ENCODE measurements at places on chromosomes 5 and 9.
A peak's percentile ranks its signal among the peaks of the same experiment; 100 is the strongest.

DNA sequence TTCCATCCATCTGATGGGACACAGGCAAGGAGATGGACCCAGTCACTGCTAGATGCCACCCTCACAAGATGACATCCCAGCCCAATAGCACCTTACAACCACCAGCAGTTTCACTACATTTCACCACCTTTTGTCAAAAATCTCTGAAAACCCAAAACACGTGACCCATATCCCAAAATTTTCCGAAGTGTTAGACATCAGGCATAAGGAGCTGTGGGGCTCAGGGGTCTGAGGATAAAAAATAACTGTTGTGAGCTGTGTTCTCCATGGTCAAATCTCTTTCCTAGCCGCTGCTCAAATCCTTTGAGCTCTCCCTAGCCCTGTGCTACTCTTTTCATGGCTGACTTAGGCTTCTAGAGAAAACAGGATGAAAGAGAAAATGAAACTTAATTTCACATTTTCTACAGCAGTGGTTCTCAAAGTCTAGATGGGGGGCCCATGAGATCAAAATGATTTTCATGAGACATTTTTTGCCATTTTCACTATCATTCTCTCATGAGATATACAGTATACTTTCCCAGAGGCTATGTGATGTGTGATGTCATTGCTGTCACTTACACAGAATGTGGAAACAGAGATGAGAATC is 40.7 kb downstream of the TIMD4 start:
- DNase-seq: no peak

GRCh38 chr5:117201001-117201400 is 626.4 kb upstream of the SEMA6A start:
- no peak for DNase-seq

DNA sequence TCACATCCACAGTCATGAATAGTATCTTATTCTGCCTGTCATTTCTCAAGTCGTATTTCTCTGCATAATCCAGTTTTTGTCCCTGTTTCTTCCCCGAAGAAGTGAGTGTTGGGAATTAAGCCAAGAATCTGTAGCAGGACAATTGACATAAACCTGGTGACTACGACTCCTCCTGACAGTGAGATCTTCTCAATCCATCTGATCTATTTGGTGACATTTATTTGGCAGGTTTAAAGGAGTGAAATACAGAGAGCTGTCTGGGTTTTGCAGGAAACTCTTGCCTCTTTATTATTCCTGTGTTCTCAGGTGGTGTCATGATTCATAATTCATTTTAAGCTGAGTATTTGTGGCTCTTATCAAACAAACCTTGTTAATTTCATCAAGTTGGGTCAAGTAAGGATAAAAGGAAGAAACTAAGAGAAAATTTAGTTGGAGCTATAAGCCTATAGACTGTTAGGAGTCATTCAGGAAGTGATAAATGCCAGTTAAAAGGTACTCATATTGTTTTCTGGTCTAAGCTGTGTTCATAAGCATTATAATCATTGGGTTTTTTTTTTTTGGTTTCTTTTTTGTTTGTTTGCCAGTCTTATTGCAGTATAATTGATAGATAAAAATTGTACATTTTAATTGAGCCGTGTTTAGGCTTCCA is 95.9 kb upstream of the PCSK1 start:
- no peak for DNase-seq

GRCh38 chr5:175654807-175655206 is 3.1 kb upstream of the HRH2 start:
- no peak for DNase-seq

GRCh38 chr5:5320062-5320805 is 102.2 kb upstream of the ICE1 start:
- DNase-seq: peak; percentile 22

- no peak for DNase-seq
These were observed 3.4 kb downstream of the AJM1 start for GRCh38 chr9:136845465-136846260.

GRCh38 chr5:174328631-174329299 is 283.3 kb downstream of the NSG2 start:
- no peak for DNase-seq

- DNase-seq: no peak
These were observed 4.3 kb downstream of the CAAP1 start for GRCh38 chr9:26888271-26888670.

DNA sequence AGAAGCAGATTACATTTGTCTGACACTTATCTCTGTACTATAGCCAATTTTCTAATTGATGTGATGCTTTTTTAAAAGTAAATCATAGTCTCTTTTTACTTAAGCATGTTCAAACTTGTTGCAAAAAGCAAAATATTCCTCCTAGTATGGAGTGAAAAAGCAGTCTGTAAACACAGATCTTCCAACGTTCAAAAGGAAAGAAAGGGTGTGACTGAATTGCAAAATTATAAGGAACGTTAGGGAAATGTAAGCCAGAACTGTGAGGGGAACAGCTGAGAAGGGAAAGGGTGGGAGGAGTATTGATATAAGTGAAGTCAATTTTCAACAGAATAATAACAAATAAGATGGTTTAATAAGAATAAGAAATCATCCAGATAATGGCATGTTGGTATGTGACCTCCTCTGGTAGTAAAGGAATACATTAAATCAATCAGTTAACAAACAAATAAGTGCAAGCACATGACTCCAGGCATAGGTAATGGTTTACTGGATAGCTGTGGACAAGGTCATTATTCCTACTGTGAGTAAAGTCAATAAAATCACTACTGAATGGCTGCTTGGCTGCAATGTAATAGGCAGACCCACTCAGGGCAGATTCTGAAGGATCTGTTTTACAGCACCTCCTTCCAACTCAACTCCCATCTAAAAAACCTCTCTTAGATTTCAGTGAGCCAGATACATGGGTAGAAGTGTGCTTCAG is 239.1 kb upstream of the NMUR2 start:
- DNase-seq: no peak

GRCh38 chr5:174300941-174301761 is 255.6 kb downstream of the NSG2 start:
- DNase-seq: peak; percentile 83

- DNase-seq: no peak
These were observed 66.9 kb upstream of the BASP1 start for GRCh38 chr5:17150531-17150930.

- peak; percentile 26 for DNase-seq
These were observed 28.4 kb downstream of the ERP44 start for GRCh38 chr9:100070104-100071041.

GRCh38 chr5:51043745-51044144 is 339.5 kb upstream of the ISL1 start:
- DNase-seq: no peak

- no peak for DNase-seq
These were observed 28.5 kb upstream of the DMRT3 start for GRCh38 chr9:947985-948384.

DNA sequence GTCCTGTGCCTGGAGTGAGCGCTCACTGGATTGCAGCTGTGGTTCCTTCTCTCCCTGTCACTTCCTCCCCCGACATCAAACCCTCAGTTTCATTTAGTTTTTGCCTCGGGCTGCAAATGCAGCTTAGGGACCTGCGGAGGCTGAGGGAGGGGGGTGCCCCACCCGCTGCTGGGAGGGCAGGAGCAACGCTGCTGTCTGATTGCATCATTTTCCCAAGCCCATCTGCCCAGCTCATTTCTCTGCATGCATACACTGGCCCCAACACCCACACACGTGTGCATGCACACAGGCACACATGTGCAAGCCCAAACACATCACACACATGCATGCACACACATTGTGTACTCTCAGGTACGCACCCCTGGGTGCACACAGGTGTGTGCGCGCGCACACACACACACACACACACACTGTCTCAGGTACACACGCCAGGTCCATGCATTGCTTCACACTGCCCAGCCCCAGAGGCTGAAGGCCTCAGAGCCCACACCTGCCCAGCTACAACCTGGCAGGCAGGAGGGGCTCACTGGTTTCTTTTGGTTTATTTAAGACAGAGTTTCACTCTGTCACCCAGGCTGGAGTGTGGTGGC is 3.4 kb downstream of the ASS1 start:
- DNase-seq: peak; percentile 78

DNA sequence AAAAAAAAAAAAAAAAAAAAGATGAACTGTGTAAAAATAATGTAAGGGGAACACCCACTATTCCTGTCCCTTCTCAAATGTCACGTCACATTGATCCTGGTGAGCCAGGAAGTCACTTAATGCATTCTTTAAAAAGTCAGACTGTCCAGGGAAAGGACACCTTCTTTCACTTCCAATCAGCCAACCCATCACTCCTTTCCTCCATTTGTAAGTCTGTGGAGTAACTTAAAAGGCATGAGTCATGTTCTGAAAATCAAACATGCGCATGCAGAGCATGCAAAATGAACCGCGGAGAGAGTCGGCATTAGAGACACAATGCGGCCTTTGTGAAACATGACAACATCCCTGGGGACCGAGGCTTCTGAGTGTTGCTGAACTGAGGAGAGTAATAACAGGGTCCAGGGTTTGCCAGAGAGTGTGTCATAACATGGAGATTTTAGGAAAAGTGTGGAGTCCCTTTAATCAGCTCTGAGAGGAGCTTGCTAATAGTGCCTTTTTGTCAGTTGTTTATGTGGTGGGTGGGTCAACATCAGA is 77.6 kb upstream of the SEMA6A start:
- DNase-seq: peak; percentile 90

DNA sequence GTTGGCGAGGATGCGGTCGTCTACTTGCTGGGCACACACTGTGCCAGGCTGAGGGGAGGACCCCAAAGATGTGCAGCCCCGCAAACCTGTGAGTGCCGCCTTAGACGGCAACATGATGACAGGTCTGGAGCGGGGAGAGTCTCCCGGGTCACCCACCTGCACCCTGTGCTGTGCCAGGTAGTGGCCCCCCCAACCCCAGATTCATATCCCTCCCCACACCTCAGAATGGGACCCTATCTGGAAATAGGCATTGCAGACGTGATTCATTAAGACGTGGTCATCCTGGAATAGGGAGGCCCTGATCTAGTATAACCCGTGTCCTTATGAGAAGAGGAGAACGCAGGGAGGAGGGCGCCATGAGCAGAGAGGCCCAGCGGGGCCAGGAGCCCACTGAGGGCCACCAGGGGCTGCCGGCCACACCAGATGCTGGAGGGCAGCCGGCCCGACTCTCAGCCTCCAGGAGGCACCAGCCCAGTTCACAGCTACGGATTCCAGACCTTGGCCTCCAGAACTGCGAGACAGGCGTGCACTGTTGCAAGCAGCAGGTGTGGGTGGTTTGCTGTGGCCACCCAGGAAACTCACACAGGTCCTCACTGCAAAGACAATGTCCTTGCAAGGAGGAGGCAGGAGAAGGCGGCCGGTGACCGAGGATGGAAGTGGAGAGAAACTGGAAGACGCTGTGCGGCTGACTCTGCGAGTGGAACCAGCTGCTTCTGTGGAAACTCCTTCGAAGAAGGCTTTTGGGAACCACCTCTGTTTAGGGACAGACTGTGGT is 131.9 kb upstream of the LPCAT1 start:
- no peak for DNase-seq

- DNase-seq: no peak
These were observed 166.0 kb downstream of the CDH9 start for GRCh38 chr5:26872337-26872736.
